Hepatocyte (in vitro differentiated cells): ENCODE measurements at places on chromosomes 7 and 10. TPM values are rescaled to one million over a fixed set of nuclear protein-coding genes. Genes with fewer than 3 reads are reported as not detected.

- DNase-seq, result no peak
These were observed 38.1 kb downstream of the LDB3 start for GRCh38 chr10:86706401-86706841.

- DNase-seq, result no peak
These were observed 1469.5 kb upstream of the CELF2 start for GRCh38 chr10:9547936-9548904.

CUBN gene
- total RNA-seq, result 9.4 and 10.6 TPM in 2 replicates

DENND2A gene
- 5.9 and 6.7 TPM in 2 replicates for total RNA-seq
